Gastroesophageal sphincter (tissue), 4 donors: ENCODE measurements at places on chromosomes 2 and 18. TPM values are rescaled to one million over a fixed set of nuclear protein-coding genes. Genes with fewer than 3 reads are reported as not detected.
A peak's percentile ranks its signal among the peaks of the same experiment; 100 is the strongest.

DNA sequence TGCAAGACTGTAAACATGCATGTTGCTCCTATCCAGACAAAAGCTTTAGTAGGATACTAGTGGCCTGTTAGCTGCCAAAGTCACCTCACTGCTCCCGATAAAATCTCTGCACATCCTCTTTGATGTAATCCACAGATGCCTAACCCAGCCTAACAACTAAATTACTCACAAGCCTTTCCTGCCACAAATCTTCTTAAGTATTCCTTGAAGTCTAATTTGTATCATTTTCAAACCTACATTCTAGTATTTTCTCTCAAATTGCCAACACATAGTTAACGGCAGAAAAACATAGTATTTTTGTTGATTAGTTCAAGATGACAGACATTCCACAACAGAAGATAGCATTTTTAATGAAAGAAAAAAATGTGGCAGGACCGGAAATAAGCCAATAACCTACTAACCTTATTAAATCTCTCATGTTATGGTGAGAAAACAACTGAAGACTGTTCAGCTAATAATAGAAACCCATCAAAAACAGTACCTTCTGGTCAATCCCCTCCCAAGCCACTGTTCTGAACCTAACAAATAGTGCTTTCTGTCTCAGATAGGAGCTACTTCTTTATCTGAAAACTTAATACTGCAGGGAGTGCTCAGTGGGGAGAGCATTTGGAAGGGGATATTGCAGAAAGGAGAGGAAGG is at the start of gene MPP4:
Gene MPP4, minus strand, starts transcription at position 57 of the 639 bp plus-strand sequence. CDS start 4,690 bp downstream, outside the sequence.
- peaks cover 15% of the 10 kb centered on the region for H3K4me1 ChIP-seq
- no peaks in the 10 kb centered on the region for H3K27me3 ChIP-seq
- H3K27ac ChIP-seq: peak within 1 kb of the TSS; percentile 15
- no peaks in the 10 kb centered on the region for H3K36me3 ChIP-seq
- no peak for ATAC-seq

The RNF152 gene
- 9.4 TPM for total RNA-seq

DNA sequence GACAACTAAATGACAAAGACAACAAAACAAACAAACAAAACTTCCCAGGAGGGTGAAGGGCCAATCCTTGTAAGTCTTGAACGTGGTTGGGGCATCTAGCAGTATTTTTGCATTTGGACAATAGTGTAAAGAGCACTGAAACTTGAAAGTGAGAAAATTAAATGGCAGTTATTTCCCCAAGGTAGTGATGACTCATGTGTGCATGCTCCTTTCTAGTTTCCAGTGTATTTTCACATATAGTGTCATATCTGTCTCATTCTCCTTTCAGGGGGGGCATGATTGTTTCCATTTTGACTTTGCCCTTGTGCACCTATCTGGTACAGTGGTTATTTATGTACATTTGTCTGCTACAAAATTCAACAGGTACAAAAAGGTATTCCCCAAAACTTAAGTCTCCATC is 39.5 kb downstream of the CERS6 start:
- H3K4me1 ChIP-seq: peaks cover 4% of the 10 kb centered on the region
- H3K4me3 ChIP-seq: no peak overlapping the region

- H3K36me3 ChIP-seq: no peaks in the 10 kb centered on the region
- H3K27me3 ChIP-seq: no peaks in the 10 kb centered on the region
- H3K4me1 ChIP-seq: no peaks in the 10 kb centered on the region
- H3K27ac ChIP-seq: no peak overlapping the region
Observed at GRCh38 chr2:137708311-137708710, 256.0 kb upstream of the HNMT start.

DNA sequence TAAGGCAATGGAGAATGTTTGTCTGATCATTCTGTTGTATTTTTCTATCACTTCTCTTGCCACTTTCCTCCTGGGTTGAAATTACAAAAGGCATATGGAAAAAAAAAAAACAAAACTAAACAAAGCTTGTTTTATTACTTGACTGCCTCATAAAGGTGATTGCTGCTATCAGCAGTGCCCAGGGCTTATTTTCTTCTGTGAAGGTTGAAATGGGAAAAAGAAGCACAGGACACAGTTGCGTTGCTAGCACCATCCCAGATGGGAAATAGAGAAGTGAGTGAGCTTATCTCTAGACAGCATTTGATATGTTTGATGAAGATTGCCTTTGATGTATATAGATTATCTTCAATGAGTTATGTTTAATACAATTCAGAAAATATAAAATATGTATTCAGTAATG is 633.8 kb upstream of the ZNF804A start:
- no peaks in the 10 kb centered on the region for H3K36me3 ChIP-seq
- no peaks in the 10 kb centered on the region for H3K4me1 ChIP-seq
- ATAC-seq: no peak
- no peaks in the 10 kb centered on the region for H3K27me3 ChIP-seq
- H3K27ac ChIP-seq: no peak overlapping the region
- no peak overlapping the region for H3K4me3 ChIP-seq

DNA sequence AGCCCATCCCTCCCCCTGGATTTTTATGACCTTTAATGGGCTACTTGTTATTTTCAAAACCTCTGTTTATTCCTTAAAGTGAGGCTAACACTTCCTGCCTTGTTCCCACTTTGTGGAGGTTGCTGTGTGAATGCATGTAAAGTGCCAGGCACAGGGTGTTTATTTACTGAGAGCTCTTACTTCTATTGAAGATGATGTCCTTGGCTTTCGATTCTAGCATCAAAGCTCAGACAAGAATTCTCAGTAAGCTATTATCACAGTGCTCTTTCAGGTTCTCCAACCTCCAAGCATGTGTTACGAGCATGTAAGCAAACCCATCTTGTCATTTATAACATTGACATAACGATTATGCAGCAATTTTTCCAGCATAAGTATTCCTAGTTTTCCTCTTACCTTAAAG is 44.2 kb downstream of the DPYSL5 start:
- no peak overlapping the region for H3K4me3 ChIP-seq
- no peaks in the 10 kb centered on the region for H3K27me3 ChIP-seq
- ATAC-seq: no peak
- H3K36me3 ChIP-seq: no peaks in the 10 kb centered on the region
- H3K4me1 ChIP-seq: no peaks in the 10 kb centered on the region

- no peaks in the 10 kb centered on the region for H3K36me3 ChIP-seq
- no peak overlapping the region for H3K4me3 ChIP-seq
- peaks cover 2% of the 10 kb centered on the region for H3K27me3 ChIP-seq
- no peak for ATAC-seq
Observed at GRCh38 chr18:37676276-37676675, 110.7 kb upstream of the CELF4 start.

GRCh38 chr18:36017232-36017631 is 44.8 kb downstream of the RMP24 start:
- H3K4me3 ChIP-seq: no peak overlapping the region
- ATAC-seq: no peak
- no peaks in the 10 kb centered on the region for H3K27me3 ChIP-seq
- no peak overlapping the region for H3K27ac ChIP-seq

GRCh38 chr2:63029058-63029457 is 21.6 kb upstream of the OTX1 start:
- H3K4me3 ChIP-seq: no peak overlapping the region
- H3K36me3 ChIP-seq: peaks cover 72% of the 10 kb centered on the region
- H3K27ac ChIP-seq: no peak overlapping the region

DNA sequence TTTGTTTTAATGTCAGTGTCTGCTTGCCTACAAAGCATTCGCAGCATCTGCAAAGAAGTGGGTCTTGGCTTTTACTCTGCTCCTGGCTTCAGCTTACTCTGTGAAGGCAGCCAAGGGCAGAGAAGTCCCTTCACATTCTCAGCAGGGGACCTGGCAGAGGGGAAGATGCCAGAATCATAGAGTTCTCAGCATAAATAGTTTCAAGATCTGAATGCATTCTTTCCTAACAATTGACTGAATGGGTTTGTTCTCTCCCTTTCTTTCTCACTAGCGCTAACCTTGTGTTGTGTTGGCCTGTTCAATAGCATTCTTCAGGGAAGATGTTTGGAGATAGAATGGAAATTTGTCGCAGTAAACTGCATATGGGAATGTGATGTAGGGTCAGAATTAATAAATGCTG is 106.9 kb downstream of the FARSB start:
- peaks cover 5% of the 10 kb centered on the region for H3K27me3 ChIP-seq
- H3K4me3 ChIP-seq: no peak overlapping the region
- H3K36me3 ChIP-seq: no peaks in the 10 kb centered on the region
- no peak overlapping the region for H3K27ac ChIP-seq
- H3K4me1 ChIP-seq: peaks cover 35% of the 10 kb centered on the region

GRCh38 chr2:167689444-167689843 is 558.0 kb downstream of the STK39 start:
- no peak overlapping the region for H3K4me3 ChIP-seq
- ATAC-seq: no peak
- no peaks in the 10 kb centered on the region for H3K36me3 ChIP-seq
- no peaks in the 10 kb centered on the region for H3K27me3 ChIP-seq
- no peak overlapping the region for H3K27ac ChIP-seq

DNA sequence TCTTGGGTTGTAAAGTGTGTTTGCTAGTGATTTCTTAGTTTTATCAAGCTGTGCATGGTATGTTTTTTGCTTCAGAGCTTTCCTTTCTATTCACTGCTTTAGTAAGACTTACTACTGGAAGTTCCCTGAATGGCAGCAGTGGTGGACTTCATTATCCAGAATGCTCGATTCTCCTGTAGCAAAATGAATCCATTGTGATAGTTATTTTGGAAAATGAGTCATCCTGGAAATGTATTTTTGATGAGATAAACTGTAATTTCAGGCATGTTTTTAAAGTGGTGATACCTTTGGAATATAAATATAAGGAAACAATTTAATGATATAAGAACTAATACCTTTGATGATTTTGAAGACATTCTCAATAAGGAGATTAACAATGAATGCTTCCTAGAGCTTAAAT is 387.1 kb downstream of the PTPRM start:
- H3K27ac ChIP-seq: no peak overlapping the region
- no peak for ATAC-seq
- H3K4me1 ChIP-seq: peaks cover 24% of the 10 kb centered on the region
- no peaks in the 10 kb centered on the region for H3K27me3 ChIP-seq
- no peaks in the 10 kb centered on the region for H3K36me3 ChIP-seq
- H3K4me3 ChIP-seq: no peak overlapping the region

DNA sequence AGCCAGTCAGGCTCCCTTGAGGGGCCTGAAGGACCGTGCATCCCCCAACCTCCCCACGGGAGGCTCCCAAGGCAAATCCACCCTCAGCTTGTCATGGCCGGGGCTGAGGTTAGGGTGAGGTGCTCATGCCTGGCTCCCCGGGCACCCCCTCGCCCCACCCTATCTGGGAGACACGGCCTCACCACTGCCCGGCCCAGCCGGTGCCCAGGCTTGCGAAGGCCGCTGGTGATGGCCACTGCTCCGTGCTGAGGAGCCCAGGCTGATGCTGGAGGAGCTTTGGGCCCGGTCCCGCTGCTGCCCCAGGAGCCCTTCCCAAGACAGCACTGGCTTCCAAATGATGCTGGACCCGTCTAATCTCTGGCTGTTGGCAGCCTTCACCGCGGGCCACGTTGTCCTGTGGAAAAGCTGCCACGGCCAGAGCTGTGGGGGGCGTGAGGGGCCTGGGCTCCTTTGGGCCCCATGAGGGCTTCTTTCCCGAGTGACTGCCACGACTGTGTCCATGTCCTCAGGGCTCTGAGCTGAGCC is 135.7 kb upstream of the CTDP1 start:
- no peak for ATAC-seq
- no peaks in the 10 kb centered on the region for H3K4me1 ChIP-seq
- H3K27ac ChIP-seq: no peak overlapping the region
- H3K27me3 ChIP-seq: peaks cover 28% of the 10 kb centered on the region
- no peak overlapping the region for H3K4me3 ChIP-seq

- H3K4me1 ChIP-seq: no peaks in the 10 kb centered on the region
- H3K27me3 ChIP-seq: peaks cover 26% of the 10 kb centered on the region
- no peaks in the 10 kb centered on the region for H3K36me3 ChIP-seq
- H3K4me3 ChIP-seq: no peak overlapping the region
- no peak for ATAC-seq
Observed at GRCh38 chr18:659597-659996, 2.1 kb downstream of the TYMS start.

The AKAIN1 gene
- not detected for total RNA-seq

The VIL1 gene
- not detected for total RNA-seq

DNA sequence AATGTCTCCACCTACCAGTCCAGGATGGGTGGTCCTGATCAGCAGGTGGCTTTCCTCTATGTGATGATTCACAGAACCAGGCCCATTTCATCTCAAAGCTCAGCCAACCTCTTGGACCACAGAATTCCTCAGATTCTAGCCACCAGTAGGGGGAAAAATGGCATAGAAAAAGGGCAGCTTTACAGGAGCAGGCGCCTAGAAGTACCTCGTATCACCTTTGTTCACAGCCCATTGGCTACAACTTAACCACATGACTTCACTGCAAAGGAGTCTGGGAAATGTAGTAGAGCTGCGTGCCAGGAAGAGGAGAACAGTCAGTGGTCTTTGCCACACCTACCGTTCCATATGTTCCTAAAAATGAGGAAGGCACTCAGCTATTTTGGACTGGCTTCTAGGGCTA is 62.8 kb upstream of the DTNA start:
- no peaks in the 10 kb centered on the region for H3K36me3 ChIP-seq
- no peaks in the 10 kb centered on the region for H3K27me3 ChIP-seq
- H3K27ac ChIP-seq: peak overlapping the region; percentile 64
- H3K4me1 ChIP-seq: peaks cover 31% of the 10 kb centered on the region
- ATAC-seq: no peak
- H3K4me3 ChIP-seq: no peak overlapping the region

The TMEM37 gene
- not detected for total RNA-seq

The FARP2 gene
- 43.0 TPM for total RNA-seq

- no peak overlapping the region for H3K27ac ChIP-seq
- no peak overlapping the region for H3K4me3 ChIP-seq
- no peaks in the 10 kb centered on the region for H3K27me3 ChIP-seq
- ATAC-seq: no peak
- H3K4me1 ChIP-seq: peaks cover 50% of the 10 kb centered on the region
Observed at GRCh38 chr2:73068147-73068546, 3.4 kb downstream of the SFXN5 start.

DNA sequence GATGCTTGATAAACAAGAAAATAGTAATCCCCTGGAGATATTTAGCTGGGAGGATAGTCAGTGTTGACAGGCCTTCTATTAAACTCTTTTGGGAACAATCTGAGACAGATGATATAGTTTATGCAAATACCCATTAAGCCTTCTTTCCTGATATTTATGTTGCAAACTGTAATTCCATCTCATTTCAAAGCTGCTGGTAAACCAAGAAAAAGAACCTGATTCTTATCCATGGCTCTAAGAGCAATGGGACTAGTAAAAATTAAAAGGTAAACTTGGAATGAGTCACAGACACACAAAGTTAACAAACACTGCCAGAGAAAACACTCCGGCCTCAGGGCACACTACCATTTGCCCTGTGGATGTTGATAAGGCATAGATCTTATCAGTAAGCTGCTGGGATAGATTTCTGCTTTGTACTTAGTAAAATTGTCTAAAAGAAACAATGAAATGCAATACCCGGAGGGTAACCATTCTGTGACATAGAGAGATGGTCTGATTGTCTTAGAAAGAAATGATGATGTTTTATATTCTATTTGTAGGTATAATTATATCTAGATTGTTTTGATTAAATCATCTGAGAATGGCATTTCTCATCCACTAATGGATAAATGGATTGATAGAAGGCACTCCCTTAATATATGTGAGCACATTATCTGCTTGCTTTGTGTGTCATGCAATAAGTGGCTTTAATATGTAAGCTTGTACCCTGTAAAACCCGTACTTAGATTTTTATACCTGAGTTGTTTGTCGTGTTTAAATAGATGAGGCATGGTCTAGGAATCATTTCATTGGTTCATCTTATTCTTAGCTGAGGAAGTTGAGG is 13.2 kb downstream of the GALR1 start:
- no peaks in the 10 kb centered on the region for H3K4me1 ChIP-seq
- no peak overlapping the region for H3K4me3 ChIP-seq
- H3K36me3 ChIP-seq: no peaks in the 10 kb centered on the region
- ATAC-seq: no peak
- H3K27ac ChIP-seq: no peak overlapping the region
- H3K27me3 ChIP-seq: peaks cover 6% of the 10 kb centered on the region

The SLC25A52 gene
- total RNA-seq: not detected
